ENCODE measurements at places on chromosomes 7 and 10.

GRCh38 chr10:43694526-43694925 lies 45.8 kb upstream of the ZNF32 start:
- DNase-seq, result no peak

DNA sequence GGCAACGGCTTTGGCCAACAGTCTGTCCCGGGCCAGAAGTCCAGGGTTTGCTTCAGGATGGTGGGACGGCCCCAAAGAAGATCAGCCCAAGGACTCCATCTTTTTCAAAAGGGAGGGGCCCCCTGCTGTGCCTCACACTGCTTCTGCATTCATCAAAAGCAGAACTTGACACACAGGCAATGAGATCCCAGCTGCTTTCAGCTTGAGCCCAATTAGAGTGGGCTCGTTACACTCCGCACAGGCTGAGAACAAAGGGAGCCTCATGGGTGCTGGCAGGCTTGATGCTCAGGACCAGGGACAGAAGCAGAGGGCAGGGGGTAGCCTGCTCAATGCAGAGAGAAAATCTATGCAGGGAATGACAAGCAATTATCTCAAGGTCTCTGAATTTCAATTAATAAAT lies 45.5 kb downstream of the VOPP1 start:
- no peak for DNase-seq

- no peak for DNase-seq
Observed at GRCh38 chr10:89303161-89303560, 1.3 kb downstream of the IFIT2 start.

DNA sequence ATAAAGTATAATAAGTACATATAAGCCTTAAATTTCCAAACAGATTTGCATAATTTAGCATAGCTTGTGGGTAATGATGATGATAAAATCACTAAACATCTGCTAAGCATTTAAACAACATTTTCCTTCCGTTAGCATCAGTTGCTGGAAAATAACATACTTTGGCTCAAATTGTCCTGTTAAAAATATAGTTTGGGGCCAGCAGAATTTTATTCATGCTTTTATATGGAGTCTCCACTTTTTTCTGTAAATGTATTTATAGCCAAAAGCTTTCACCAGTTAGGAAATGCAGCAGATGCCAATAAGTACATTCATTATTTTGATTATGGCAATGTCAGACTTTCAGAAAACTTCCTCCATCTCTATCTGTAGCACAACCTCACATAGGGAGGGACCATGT lies 107.2 kb downstream of the CNTNAP2 start:
- DNase-seq, result no peak

GRCh38 chr7:107386548-107387102 lies 83.2 kb upstream of the GPR22 start:
- DNase-seq, result no peak

DNA sequence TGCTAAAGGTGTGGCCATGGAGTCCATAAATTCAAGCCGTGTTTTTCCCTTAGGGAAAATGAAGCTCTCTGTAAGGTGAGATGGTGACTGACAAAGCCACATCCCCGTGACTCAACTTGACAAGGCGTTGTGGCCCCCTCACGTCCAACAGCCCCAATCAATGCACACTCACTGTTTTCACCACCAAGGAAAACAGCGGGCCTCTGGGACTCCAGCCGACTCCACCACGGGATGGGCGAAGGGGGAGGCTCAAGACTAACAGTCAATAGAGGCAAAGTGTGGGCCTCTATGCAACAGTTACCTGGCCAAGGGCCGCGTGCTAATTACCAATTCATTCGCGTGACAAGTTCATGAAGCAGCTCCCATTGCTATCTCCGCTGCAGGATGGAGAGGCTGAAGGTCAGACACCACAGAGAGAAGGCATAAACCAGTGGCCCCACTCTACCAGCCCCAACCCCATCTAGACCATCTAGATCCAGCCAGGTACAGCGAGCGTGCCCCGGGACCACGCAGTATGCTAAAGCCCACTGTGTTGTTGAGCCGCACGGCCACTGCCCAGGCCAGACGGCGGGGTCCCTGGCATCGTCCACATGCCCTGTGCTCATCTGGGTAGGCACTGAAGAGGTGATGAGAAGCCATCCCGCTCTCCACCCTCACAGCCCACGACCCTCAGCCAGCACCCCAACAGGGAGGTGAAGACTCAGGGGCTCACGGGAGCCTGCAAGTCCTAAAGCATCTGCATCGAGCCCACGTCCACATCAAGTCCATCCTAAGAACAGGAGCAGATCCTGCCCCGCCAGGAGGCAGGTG lies 76.1 kb downstream of the PROSER2 start:
- DNase-seq, result no peak

- no peak for DNase-seq
Observed at GRCh38 chr7:22452960-22453558, 46.9 kb downstream of the STEAP1B start.

DNA sequence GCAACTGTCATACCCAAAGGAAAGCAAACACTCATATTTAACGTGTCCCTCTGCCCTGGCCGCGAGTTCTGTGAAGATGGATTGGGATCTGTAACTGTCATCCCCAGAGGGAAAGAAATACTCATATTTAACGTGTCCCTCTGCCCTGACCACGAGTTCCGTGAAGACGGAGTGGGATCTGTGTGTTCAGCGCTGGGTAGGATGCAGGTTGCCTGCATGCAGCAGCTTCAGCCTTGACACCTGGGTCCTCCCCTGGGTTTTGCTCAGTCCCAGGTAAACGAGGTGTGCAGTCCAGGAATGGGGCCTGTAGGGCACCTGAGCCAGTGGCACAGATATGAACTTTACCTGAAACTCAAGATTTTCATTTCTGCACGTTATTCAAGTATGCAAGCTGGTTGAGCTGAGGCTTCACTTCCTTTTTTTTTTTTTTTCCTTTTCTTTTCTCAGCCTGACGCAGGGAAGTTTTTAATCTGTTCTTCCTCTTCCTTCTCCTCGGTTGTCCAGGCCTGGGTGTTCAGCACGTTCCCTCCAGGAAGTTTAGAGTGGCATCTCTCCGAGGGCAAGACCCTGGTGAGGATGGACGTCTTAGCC lies 159.0 kb upstream of the SHH start:
- DNase-seq, result no peak

- no peak for DNase-seq
Observed at GRCh38 chr7:140304191-140304799, 94.0 kb downstream of the SLC37A3 start.

DNA sequence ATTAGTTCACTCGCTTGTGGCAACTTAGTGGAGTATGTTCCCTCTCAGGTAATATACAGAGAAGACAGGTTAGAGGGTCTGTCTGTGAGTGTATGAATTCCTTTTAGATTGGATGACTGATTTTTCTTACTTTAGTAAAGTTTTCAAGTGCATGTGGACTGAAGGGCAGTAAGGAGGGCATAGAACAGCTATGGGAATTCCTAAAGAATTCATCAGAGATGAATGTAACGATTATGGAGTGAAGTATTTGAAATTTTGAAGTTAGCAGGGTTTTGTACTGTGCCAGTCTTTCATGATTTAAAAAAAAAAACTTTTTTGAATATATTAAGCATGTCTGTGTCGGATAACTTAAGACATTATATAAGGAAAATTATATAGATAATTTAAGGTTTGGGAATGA lies 15.5 kb downstream of the MAPK8 start:
- DNase-seq, result no peak

DNA sequence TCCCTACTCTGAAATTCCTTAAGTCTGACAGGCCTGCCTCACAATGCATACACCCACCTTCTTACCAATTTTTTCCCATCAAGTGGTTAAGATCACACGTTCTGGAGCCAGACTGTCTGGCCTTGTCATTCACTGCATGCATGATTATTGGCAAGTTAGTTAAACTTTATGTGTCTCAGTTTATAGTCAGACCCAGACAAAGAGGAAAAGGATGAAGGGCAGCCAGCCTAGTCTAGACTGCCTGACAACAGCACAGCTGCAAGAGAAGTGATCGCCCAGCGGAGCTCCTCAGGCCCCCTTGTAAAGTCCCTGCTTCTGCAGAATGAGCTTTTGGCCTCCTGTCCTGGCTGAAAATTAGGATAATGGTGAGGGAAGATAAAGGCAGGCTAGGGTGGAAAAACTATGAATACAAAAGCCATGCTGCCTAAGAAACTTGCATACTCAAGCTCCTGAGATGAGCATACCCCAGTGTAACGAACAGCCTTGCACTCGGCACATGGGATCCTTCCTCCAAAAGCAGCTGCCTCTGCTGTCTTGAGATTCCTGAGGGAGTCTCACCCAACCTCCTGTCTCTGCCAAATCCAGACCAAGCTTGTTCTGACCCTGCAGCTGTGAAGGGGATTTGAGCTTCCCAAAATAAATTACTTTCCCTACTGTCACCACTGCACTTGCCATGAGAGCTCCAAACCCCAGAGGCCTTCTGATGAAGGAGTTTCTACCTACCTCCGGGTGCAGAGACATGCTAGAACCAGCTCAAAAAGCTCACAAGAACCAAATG lies 26.7 kb upstream of the MRLN start:
- DNase-seq, result peak; percentile 21

GRCh38 chr7:148014541-148014940 lies 576.0 kb upstream of the C7orf33 start:
- DNase-seq, result no peak

DNA sequence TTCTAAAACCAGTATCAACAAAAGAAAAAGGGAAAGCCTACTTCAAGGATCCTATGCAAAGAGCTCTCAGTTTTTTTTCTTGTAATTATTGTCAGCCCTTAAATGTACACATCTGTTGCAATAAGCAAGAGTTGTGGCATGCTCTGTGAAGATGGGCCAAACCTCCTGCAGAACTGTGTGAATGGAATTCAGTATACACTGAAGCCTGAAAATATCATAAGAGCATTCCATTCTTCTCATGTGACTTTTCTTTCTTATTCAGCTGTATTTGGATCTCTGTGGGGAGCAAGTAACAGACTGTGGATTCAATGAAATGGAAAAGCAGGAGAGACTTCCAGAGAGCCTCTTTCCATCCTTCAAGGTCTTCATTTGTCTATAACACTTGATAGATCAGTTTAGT lies 130.7 kb downstream of the SAMD9 start:
- no peak for DNase-seq

GRCh38 chr7:153935095-153935494 lies 117.1 kb upstream of the DPP6 start:
- peak; percentile 21 for DNase-seq

- DNase-seq, result no peak
Observed at GRCh38 chr7:85386460-85386859, 199.6 kb upstream of the SEMA3D start.

GRCh38 chr7:138695106-138695505 lies 6.1 kb downstream of the SVOPL start:
- DNase-seq, result no peak

DNA sequence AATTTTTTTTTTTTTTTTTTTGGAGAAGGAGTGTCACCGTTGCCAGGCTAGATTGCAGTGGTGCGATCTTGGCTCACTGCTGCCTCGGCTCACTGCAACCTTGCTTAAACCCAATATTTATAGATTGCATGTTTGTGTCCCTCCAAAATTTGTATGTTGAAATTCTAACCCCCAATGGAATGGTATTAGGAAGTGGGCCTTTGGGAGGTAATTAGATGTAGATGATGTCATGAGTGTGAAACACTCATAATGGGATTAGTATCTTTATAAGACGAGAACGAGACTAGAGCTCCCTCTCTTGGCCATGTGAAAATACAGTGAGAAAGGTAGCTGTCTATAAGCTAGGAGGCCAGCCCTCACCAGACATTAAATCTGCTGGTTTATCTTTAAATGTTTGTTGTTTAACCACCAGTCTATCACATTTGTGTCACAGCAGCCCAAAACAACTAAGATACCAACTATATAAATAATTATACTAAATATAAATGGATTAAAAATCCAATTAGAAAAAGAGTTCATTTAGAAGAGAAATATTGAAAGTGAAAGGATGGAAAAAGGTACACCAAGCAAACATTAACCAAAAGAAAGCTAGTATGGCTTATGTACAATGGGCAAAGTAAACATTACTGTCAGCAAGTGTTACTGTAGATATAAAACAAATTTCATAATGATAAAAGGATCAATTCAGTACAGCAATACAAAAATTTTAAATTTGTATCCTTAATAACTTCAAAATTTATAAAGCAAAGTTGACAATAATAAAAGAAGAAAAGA lies 9.3 kb downstream of the TCAF1 start:
- DNase-seq, result no peak

- DNase-seq, result peak; percentile 34
Observed at GRCh38 chr10:88849234-88849633, 2.4 kb downstream of the ANKRD22 start.

GRCh38 chr7:101859411-101860106 lies 42.1 kb downstream of the CUX1 start:
- no peak for DNase-seq

DNA sequence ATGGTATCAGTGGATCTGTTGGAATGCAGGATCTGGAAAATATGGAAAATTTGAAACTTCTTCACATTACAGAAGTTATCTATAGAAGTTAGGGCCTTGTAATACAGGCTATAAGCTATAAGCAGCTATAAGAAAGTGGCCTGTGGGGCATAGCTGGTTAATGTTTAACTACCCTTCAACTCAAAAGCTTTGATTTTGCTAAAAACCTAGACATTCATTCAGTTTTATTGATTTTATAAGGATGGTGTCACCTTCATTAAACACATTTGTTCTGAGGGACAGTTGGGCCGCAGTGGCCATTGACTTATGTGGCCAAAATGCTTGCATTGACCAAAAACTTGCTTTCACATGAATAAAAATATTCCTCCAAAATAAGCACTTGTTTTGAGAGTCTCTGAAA lies 13.1 kb upstream of the AKR1C3 start:
- no peak for DNase-seq

DNA sequence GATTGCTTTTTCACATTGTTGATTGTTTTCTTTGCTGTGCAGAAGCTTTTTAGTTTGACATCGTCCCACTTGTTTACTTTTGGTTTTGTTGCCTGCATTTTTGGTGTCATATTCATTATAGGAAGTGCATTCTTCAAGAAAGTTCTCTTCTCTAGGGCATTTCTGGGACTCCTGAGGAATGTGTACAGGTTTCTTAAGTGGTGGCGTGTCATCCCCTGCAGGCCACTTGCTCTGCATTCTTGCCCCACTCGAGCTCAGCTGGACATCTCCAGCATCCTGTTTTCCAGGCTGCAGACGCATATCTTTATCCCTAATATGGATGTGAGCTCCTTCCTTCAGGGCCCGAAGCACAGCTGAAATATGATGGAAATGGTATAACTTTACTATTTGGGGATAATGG lies 255.6 kb upstream of the HABP2 start:
- no peak for DNase-seq

DNA sequence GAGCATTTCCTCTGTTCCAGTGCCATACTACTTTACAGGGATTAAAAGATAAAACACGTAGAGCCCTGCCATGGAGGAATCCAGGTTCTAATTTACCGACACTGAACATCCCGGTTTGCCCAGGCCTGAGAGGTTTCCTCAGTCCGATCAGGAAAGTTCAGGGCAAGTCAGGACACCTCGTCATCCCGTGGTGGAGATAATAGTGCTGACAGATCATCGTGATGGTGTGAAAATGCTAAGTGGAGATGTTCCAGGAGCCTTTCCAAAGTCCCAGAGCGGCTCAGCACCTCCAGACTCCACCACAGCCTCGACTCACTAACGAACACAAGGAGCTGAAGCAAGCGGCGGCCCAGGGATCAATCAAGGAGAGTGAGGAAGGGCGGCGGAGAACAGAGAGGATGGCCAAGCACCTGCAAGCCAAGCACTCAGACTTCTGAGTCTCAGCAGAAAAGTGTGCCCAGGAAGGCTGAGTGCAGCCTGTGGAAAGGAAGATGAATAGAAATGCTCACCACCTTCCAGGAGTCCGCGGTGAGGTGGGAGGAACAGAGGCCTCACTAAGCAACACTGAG lies 103.7 kb upstream of the VWC2 start:
- no peak for DNase-seq

GRCh38 chr7:149753375-149754233 lies 19.8 kb downstream of the ZNF467 start:
- DNase-seq, result no peak

GRCh38 chr7:93036807-93037206 lies 81.0 kb downstream of the SAMD9 start:
- DNase-seq, result no peak

- DNase-seq, result no peak
Observed at GRCh38 chr10:20714518-20714917, 182.6 kb downstream of the NEBL start.
